HT-29 (cell line): ENCODE measurements at places on chromosomes 16 and 17.

GRCh38 chr17:41500131-41500911, 5.1 kb downstream of the KRT13 start:
- peak; percentile 60 for DNase-seq

GRCh38 chr16:71927383-71927782, 32.1 kb downstream of the IST1 start:
- DNase-seq: peak; percentile 71

DNA sequence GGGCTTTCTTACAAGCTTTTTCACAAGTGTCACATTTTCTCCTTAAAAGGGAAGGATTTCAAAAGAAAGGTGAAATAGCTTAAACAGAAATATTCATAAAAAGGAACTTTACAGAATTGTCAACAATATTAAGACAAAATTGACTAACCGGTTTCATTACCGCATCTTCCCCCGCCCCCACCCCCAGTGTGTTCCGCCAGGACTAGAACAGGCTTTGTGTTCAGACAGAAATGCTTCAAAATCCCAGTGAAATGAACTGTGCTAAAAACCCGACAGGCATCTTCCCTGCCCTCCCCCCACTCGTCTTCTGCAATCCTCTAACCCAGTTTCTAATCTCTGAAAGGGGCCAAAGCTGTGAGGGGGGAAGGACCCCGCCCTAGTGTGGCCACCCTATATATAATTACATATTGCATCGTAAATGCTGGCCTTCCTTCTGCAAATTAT, 990 bp upstream of the ROGDI start:
- peak; percentile 16 for DNase-seq

GRCh38 chr17:7196651-7197401, 17.7 kb upstream of the ASGR1 start:
- DNase-seq: no peak

GRCh38 chr17:72996791-72997190, 95.7 kb downstream of the SLC39A11 start:
- DNase-seq: no peak

- no peak for DNase-seq
Measured at GRCh38 chr17:5770441-5771270, 186.3 kb upstream of the NLRP1 start.
